Fibroblast of skin of right biceps (primary cell): ENCODE measurements at places on chromosomes 11 and 22.

- DNase-seq: peak; percentile 81
Measured at GRCh38 chr11:119094816-119095065, 6.9 kb downstream of the DPAGT1 start.

DNA sequence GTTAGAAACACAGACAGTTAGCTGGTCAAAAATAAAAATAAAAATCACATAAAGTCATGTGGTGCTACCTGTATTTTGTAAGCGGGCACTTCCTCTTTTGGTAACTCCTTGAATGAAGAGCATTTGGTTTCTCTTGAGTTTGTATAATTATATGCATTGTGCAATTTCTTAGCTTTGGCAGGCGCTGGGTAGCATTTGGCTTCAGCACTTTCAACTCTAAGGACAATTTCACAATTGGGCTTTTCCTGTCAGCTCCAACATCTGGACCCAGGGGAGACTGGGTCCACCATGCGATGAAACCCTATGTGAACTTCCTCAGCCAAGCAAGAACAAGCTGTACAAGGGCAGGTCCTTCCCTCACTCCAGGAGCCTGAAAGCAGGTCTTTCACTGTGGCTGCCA lies 169.1 kb downstream of the RRAS2 start:
- no peak for DNase-seq

DNA sequence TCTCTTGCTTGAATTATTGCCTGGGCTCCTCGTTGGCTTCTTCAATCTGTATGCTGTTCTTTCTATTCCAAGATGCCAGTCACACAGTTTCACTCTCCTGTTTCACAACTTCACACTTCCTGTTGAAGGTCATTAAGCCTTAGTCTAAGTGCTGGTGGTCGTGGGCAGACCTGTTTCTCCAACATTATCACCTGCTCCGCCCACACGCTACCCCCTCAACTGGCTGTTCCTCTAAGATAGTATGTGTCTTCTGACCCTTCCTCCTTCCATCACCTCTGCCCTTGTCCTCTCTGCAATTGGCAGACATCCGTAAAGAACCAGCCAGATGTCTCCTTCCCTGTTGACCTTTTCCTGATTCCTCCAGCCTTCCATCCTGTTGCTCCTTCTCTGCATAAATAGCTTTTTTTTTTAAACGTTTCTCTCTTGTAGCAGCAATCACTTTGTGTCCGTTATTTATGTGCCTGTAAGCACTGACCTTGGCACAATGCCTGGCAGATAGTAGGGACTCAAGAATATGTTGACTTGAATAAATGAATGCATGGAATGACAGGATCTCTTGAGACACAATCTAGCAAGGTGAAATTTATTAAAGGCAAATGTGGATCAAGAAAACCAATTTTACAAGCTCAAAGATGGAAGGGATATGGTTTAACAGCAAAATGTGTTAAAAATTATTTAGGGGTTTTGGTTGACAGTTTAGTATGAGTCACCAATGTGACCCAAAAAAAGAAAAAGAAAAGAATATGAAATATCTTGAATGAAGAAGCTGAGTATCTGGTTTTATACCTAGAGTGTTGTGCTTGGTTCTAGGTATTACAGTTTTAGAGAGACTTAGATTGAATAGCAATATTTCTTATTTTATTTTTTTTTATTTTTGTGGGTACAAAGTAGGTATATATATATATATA lies 12.6 kb downstream of the DIXDC1 start:
- no peak for DNase-seq

DNA sequence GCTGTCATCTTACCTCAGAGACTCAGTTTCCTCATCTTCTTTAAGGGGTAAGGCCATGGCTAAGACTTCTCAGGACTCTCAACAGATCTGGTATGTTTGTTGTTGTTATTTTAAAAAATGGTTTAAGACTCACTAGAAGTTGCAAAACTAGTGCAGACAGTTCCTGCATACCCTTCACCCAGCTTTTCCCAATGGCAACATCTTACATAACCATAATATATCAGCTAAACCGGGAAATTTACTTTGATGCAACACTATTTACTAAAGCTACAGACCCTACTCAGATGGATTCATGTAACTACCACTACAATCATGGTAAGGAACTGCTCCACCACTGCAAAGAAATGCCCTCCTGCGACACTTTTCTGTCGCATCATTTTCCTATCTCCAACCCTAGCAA lies 20.4 kb downstream of the LGR4 start:
- DNase-seq: no peak

- DNase-seq: no peak
Measured at GRCh38 chr11:57610170-57610569, 12.7 kb downstream of the SERPING1 start.

DNA sequence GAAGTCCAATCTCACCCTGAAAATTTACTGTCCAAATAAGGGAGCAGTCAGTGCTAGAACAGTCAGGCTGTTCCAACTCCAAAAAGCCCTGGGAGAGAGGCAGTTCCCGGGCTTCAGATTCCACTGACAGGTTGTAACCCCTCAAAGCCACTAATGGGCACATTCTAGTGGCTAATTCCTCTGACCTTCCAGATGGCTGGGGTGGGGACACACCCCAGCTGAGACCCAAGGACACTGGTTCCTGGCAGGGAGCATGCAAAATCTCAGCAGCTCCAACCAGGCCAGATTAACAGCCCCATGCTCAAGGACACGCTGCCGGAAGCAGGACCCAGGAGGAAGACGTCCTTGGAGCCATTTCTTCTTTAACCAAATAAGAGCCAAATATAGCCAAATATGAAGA lies 92.7 kb downstream of the RPL27A start:
- no peak for DNase-seq

DNA sequence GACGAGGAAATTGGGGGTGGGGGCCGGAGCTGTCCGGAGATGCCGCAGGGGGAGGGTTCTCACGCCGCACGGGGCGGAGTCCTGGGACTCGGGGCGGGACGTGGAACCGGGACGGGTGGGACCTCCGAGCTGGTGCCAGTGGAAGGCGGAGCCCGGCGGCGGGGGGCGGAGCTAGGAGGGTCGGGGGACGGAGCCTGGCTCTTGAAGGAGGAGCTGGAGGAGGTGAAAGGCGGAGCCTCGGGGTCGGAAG lies 271 bp downstream of the FKBP2 start:
- DNase-seq: peak; percentile 99

DNA sequence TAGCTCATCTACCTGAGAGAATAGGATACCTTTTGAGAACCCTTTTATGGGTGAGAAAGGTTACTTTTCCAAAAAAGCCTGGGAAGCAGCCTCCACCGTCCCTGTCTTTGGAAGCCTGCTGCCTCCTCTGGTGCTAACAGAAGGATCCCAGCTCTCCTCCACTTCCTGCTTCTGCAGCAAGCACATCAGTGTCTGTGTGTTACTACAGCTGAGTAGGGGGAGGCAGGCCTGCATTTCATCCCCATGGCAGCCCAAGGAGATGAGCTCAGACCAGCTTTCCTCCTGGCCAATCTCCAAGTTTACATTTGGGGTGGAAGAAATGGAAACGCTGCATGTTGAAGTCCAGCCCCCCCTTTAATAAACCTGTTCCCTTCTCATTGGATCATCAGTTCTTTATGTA lies 7.4 kb upstream of the CCDC34 start:
- DNase-seq: peak; percentile 54

- no peak for DNase-seq
Measured at GRCh38 chr11:72347691-72348090, 86.6 kb downstream of the CLPB start.

DNA sequence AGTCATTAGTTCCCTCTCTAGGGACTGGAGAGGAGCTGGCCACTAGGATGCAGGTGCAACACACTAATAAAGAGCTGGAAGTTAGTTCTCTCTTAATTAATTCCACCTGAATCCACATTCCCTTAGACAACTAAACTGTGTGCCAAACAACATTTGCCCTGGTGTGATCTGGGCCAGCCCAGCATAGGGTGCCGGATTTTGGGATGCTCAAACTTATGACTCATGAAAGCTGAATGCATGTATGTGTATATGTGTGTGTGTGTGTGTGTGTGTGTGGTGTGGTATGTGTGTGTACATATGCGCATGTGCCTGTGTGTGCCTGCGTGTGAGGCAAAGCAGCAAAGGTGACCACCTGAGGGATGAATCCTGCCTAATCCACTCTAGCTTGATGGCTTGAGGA lies 110.7 kb downstream of the EHF start:
- peak; percentile 3 for DNase-seq

DNA sequence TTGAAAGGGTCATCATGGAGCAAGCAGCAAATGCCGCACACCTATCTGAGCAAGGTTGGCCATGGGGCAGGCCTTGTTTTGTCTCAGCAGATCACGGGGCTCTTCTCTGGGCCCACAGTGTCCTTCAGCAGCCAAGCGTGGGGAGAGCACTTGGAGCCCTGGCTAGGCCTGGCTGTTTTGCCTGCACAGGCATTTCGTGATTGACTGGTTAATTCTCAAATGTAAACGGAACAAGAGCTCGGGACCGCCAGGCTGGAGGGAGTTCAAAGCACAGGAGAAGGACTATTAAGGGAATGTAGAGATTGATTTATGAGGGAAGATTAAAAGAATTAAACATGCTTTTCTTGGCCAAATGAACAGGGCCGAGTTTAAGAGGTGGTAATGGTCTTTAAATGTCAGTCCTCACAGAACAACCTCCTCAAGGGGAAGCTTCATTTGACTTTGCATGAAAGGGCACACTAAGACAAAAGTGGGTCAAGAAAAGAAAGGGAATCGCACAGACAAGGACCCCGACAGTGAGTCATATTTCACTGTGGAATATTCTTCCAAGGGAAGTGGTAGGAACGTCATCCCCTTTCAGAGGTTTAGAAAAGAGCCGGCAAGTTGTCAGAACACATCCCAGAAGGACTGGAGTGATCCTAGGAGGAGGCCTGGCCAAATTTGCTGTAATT lies 20.7 kb downstream of the SPON1 start:
- DNase-seq: peak; percentile 29

DNA sequence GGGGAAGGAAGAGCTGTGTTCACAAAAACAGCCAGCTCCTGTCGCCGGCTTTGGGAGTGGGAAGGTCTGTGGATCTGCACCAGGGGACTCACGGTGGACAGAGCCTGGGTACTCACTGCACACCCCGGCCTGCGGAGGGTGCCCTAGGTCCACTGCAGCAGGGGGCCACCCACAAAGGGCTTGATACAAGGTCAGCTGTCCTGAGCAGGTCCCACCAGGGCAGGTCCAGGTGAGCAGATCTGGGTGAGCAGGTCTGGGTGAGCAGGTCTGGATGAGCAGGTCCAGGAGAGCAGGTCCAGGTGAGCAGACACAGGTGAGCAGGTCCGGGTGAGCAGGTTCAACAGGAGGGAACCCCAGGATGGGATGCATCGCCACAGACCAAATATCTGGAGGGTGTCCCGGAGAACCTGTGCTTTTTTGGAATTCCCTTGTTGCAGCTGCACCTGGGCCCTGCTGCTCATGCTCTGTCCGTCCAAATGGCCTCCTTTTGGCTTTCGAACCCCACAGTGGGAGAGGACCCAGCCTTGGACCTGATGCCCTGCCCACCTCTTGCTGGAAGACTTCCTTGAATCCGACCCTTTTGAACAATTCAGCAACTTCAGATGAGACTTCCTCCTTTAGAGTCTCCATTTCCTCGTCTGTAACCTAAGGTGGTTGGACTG lies 485.3 kb downstream of the TBC1D22A start:
- DNase-seq: no peak

GRCh38 chr11:78039919-78040671 lies 17.0 kb upstream of the KCTD14 start:
- DNase-seq: peak; percentile 93

- no peak for DNase-seq
Measured at GRCh38 chr11:19244084-19244483, 3.3 kb upstream of the E2F8 start.

- DNase-seq: no peak
Measured at GRCh38 chr22:23754220-23754919, at the start of gene VPREB3. Gene VPREB3 (minus strand): TSS chr22:23754425. CDS start chr22:23754363, 62 bp downstream.
